ENCODE measurements at places on chromosomes 13 and 19.

GRCh38 chr19:57656346-57656745 lies 12.4 kb upstream of the ZSCAN4 start:
- no peak for DNase-seq

- DNase-seq: no peak
Observed at GRCh38 chr13:75467040-75467728, 14.8 kb downstream of the TBC1D4 start.

DNA sequence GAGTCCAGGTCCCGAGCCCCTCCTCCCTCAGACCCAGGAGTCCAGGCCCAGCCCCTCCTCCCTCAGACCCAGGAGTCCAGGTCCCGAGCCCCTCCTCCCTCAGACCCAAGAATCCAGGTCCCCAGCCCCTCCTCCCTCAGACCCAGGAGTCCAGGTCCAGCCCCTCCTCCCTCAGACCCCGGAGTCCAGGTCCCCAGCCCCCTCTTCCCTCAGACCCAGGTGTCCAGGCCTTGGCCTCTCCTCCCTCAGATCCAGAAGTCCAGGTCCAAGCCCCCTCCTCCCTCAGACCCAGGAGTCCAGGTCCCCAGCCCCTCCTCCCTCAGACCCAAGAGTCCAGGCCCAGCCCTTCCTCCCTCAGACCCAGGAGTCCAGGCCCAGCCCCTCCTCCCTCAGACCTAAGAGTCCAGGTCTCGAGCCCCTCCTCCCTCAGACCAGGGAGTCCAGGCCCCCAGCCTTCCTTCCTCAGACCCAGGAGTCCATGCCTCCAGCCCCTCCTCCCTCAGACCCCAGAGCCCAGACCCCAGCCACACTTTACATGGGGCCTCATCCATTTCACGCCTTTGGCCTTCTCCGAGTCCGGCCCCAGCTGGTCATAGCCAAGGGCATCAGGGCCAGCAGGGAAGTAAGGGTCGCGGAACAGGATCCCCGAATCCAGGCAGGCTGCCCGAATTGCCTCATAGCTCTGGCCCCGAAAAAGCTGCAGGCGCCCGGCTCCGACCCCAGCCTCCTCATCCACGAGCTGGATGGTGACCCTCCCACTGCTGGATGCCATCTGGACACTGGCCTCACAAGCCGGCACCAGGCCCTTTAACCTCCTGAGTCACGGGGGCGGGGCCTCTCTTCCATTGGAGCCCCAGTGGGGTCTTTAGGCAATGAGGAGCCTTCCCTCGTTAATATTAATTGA lies 628 bp downstream of the CAPN12 start:
- no peak for DNase-seq

DNA sequence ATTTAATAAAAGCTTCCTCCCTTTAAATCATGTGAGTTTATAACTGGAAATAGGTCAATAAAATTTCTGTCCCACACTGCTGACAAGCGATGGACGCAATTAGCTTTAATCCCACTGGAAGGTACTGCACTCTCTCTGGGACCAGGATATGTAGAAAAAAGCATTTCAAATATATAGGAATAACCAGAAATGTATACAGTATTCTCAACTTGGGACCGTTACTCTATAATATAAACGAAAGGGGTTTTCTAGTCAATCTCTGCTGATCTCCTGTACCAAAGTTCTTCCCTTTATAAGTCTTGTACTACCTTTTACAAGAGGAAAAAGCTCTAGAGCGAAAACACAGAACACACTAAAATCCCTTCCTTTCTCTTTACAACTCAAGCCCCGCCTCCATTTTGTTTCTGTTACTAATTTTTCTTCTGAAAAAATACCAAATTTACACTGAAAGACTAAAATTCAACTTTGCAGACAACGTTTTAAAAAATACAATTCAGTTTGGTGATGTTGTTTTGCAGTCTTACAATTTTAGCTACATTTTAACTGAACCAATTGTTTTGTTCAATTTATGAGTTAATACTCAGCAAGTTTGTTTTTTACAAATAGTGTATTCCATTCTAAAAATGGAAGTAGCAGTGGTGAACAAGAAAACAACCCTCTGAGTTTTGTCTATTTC lies 1.7 kb upstream of the USPL1 start:
- DNase-seq: peak; percentile 9

DNA sequence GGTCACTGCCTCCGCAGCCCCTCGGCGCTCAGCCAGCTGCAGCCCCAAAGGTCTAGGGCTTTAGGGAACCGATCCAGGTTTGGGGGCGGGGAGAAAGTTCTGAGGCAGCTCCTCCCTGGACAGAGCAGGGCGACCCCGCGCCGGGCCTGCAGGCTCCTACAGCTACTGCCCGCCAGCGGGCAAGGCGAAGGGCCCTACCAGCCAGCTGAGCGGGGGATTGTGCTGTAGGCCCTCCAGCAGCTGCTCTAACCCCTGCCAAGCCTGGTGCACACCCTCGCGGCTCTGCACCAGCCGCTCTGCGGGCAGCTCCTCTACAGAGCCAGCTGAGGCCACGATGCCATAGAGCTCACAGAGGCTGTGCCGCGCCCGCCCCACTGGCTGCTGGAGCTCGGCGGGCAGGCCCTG lies 14.0 kb downstream of the PLIN4 start:
- DNase-seq: no peak

DNA sequence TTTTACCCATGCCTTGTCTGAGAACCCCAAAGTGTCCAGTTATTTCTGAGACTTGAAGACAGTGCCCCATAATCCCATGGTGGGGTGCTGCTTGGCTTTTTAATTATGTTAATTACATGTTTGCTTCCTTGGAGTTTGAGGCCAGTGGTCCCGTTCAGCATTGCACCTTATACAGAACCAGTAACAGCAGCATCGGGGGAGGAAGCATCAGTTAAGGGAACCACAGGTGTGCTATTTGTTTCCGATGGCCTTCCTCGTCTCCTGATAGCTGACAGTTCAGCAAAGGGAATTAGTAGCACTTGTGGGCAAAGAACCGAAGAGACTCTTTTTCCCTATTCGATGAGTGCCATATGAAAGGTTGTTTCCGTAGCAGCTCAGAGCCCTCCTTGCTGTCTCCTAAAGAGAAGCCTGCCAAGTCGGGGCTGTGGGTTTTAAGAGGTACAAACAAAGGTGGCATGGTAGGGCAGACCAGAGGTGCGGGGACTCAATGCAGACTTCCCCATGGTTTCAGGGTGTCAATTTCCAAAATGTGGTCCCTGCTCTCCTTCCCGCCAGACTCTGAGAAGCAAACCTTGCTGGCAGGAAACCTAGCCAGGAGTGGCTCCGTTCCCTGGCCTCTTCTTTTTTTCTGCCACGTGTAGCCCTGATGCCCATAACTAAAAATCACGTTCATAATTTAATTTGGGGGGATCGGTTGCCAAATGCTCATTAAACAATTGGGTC lies 225.2 kb upstream of the TSHZ3 start:
- DNase-seq: no peak

DNA sequence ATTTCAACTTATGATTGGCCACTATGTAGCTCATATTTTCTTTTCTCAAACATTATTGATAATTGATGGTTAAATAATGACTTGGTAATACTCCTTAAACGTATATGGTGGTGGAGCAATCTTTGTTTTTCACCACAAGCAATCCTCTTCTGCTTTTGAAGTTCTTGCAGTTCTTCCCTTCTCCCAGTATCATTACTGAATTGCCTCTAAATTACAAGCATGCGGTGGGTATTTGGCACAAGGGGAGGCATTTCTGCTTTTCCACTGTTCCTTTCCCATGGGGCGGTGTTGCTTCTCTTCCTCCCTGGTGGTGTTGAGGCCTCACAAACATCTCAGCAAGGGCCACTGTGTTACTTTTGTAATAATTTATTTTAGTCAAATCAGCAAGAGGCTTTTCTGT lies 234.4 kb upstream of the RXFP2 start:
- DNase-seq: no peak

DNA sequence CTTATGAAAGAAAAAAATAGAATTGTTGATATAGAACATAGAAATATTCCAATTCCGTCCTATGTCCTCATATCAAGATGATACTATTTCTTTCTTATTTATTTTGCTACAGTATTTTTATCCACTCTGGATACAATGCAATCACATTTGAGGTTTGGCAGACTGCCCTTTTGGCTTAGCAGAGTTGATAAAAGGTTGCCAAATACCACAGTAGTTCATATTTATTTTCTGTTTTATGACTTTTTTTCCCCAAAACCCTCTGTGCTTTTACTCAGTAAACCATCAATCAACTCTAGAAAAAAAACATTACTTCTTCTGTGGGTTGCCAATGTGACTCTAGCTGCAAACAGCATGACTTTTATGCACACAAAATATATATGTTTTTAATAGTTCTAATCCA lies 424.5 kb downstream of the PCDH9 start:
- DNase-seq: no peak

- DNase-seq: no peak
Observed at GRCh38 chr13:47696674-47697073, 304.4 kb downstream of the SUCLA2 start.

DNA sequence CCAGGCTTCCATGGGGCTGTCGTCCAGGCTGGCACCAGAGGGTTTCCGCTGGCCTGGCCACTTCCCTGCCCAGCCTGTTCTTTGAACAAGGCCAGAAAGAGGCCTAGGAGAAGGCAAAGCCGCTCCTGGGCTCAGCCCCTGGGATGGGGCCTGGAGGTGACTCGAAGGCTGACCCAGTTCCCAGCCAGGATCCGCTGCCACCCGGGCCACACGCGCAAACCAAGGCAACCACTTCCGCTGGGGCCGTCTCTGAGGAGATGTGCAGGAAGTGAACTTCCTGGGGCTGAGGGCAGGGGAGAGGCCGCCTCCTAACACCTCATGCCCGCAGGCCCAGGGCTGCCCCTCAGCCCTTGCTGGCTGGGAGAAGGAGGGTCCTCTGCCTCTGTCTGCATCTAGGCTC lies 15.2 kb downstream of the PLEKHF1 start:
- peak; percentile 84 for DNase-seq

DNA sequence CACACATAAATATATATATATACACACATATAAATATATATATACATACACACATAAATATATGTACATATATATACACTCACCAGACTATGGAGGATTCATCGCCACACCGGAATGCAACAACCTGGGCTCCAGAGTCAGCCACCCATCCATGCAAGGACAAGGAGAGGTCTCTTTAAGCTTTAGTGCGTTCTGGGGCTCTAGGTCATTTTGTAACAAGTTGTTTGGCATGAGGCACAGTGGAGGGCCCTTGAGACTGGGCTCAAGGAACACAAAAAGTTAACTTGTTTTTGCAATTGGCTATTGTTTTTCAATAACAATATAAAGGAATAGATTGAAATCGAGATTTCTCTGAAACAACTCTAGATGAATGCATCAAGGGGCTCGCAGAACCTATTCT lies 4.9 kb upstream of the ZNF90 start:
- DNase-seq: no peak

DNA sequence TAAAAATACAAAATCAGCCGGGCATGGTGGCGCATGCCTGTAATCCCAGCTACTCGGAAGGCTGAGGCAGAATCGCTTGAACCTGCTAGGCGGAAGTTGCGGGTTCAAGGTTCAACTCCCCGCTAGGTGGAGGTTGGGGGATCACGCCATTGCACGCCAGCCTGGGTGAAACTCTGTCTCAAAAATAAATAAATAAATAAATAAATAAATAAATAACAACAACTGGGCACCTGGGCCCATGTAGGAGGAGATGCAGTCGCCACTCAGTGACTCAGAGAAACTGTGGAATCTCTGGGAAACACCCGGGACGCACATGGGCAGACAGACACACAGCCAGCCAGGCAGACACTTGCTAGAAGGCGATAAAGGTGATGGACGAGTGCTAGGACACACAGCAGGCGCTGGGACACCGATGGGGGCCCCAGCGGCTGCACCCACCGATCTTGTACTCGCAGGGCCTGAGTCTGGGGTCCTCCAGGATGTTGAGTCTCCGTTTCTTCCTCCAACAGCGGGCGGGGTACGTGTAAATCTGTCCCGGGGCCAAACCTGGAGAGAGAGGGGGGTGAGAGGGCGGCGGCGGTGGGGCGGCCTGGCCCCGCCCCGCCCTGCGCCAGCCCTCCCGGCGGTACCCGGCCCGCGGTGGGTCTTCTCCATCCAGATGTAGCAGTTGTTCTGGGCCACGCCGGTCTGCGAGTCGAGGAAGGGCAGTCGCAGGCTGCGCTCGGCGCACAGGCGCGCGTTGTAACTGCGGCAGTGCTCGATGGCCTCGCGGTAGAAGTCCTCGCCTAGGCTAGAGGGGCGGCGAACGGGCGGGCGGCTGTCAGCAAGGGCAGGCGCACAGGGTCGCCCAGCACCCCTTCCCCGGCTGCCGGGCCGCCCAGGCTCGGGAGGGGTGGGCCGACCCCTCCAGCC lies 1.8 kb downstream of the DPF1 start:
- DNase-seq: no peak

DNA sequence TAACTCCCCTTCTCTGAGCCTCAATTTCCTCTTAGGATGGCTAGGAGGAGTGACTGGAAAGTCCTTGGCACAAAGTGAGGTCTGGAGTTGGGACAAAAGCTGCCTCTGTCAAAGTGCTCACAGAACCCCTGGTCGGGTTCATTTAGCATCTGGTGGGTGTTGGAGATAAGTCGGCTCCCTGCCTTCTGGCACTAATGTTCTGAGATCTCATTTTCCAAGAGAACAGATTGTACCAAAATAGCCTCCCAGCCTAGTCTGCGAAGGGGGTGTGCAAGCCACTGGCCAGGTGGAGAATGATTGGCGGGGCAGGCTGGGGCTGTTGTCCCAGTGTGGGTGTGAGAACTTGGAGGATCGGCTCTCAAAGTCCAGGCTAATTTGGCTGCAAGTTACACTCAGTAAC lies 20.7 kb upstream of the NWD1 start:
- no peak for DNase-seq

DNA sequence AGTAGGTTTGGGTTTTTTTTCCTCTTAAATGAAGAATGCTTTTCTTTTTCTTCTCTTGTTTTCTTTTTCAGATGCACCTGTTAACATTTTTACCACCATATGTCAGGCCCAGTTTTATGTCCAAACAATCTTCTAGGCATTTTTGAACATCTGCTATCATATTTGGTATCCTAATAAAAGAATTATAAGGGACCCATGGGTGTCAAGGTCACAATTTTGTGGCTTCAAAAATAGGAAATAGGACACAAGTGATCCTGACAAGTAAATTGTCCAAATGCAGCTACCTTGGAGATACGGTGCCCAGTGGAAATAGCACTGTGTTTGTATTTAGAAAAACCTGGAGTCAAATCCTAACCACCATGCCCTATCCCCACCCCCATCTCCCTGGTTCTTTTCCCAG lies 270.3 kb downstream of the MZT1 start:
- DNase-seq: no peak

DNA sequence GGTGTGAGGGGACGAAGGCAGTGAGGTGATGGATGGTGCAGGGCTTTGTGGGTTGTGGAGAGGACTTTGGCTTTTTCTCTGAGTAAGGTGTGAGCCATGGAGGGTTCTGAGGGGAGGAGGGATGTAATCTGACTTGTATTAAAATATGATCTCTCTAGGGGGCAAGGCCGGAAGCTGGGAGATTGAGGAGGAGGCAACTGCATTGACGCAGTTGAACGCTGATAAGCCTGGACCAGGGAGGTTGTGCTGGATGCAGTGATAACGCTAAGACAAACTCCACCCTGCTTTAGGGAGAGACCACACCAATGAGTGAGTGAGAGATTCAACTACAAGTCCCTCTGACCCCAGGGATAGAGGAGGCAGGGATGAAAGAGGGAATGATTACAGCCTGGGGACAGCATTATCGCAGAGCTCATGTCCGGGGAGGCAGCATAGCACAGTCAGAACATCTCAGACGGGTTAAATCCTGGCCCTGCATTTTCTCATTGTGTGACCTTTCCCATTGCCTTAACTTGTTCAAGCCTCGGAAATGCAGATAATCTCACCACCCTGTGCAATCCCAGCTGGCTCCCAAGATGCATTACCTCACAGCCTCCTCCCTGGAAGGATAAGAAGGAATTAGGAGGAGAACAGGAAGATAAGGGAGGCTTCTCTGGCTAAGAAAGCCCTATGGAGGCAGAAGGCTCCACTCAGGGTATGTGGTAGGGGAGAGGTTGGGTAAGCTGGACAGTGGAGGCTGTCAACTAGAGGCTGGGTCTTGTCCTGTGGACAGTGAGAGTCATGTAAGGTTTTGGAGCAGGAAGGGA lies 124.2 kb downstream of the CACNA1A start:
- DNase-seq: no peak
